OCI-LY7 (cell line): ENCODE measurements at places on chromosomes 7 and 10.

GRCh38 chr7:137933270-137934017 is 68.4 kb downstream of the CREB3L2 start:
- DNase-seq = no peak

DNA sequence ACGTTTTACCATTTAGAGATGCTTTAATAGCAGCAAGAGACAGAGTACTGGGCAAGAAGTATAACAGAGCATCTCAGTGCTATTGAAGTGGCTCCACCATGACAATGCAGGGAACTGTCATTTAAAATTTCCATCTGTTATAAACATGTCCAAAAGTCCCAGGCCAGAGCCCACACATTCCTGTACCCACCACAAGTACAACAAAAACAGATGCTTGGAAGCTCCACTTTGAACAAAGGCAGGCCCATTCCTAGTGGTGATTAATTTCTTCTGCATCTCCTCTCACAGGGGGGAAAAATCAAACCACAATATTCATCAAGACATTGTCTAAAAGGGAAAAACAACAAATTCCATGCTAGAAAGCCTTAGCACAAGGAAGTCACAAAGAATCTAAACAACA is 627.9 kb downstream of the PARD3 start:
- DNase-seq = no peak

GRCh38 chr7:2105917-2106316 is 126.8 kb downstream of the MAD1L1 start:
- DNase-seq = peak; percentile 16

GRCh38 chr10:84224411-84225028 is 824 bp downstream of the LRIT2 start:
- peak; percentile 7 for DNase-seq

- no peak for DNase-seq
Measured at GRCh38 chr7:55486991-55487390, 85.3 kb downstream of the VOPP1 start.

DNA sequence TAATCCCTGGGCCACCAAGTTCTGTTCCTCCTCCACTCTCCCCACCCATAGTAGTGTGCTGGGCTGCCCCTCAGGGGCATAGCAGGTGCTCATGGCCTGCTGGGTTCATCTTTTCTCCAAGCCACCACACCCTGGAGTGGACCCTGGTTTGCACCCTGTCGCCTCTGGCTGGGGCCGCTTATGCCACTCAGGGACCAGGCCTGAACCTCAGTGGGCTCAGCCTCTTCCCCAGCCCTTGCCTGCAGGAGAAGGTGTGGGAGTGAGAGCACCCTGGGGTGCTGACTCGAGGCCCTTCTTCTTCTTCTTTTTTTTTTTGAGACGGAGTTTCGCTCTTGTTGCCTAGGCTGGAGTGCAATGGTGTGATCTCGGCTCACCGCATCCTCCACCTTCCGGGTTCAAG is 10.2 kb downstream of the CLIP2 start:
- no peak for DNase-seq

DNA sequence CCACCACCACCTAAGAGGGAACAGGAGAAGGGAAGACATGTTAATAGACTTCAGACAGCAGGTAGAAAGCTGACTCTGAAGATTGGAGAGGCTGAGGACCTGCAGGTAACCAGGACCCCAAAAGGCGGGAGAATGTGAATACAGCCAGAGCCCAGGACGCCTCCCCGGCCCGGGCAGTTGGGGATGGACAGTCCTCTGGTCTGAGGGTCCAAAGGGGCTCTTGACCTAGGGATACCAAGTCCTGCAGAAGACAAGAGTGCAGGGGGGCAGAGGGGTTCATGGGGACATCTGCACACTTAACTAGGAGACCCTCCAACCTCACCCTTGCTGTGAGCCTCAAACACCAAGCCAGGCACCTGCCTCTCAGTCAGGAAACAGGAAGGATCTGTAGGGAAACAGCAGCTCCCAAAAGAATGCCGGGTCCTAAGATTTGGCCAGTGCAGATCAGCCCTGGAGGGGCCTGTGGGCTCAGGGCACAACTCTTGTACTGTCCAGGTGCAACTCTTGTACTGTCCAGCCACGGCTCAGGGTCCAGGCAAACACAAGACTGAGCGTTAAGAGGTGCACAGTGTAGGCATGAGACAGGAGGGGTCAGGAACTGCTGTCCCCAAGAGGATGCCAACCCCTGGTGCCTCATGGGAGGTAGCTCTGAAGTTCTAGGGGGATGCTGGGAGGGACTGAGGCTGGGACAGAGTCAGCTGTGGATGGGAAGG is 2.3 kb upstream of the STK32C start:
- no peak for DNase-seq

DNA sequence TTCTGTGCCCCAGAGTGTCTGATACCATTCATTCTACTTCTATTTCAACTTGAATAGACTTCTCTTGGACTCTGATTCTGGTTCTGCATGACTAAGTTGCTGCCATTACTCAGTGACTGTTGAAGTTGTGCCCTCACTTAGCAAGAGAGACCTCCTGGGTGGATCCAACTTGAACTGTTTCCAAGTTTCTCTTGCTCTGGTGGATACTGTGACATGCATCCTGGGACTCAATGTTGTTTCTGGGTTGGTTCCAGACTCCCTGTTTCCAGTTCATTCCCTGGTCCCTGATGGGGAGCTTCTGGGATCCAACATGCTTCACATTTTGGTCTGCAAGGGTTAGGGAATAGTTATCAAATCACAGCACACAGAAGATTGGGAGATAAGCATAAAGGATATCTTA is 26.2 kb upstream of the PRPF18 start:
- DNase-seq = no peak

DNA sequence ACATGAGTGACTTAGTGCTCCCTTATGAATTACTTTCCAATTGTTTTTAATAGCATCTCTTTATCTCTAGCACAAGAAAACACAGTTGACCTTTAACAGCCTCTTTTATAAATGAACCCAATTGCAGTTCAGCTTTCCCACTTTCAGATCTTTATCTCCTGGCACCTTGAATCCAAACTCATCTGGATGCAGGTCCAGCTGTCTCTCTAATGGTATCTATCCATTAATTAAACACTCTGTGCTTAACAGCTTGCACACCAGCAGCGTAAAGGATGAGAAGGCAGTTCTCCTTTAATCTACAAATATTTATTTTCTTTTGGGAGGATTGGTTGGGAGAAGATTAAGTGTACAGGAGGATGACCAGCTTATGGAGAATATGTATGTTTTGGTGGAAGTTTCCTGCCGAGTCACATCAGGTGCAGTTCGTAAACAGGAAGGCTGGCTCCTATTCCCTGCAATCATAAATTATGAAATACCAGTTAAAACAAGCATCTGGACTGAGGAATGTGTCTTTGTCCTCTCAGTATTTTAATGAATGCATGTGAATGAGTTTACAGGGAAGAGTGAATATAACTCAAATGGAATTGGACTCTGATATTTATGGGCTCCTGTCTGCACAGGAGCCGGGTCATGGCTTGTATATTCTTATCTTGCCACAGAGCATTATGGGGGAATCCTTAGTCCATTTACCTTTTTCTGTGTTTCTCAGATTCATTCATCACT is 232.7 kb downstream of the PHF14 start:
- DNase-seq = no peak

DNA sequence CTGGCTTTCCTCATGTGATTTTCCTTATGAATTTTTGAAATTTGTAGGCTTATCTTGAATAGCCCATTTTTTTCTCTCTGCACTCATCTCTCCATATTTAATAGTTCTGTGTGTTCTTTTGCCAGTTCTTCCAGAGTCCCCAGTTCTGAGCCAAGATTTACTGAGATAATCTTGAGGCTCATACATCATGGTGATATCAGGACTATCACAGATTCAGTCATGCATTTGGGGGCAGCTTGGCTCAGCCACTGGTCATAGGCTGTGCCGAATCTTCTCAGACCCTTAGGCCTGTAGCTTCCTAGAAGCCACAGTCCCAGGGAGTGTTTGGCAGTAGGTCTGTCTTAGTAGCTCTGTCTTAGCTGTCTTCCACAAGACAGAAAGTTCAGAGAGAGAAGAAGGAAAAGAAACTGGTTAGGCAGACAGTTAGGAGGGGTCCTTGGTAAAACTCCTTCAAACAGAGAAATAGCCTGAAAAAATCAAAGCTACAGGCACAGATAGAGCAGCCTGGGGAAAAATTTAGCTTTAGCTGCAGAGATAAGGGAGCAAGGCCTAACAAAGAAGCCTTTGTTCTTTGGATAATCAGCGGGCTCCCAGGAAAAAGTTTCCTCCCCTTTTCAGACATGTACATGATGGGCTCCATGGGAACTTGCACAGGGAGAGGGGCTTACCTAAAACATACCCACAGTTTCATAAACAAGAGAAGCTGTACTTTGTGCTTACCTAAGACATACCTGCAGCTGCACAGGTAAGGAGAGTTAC is 29.1 kb downstream of the FAS start:
- DNase-seq = no peak

- no peak for DNase-seq
Measured at GRCh38 chr7:33534833-33535232, 370.5 kb upstream of the BMPER start.

GRCh38 chr10:71970331-71970730 is 6.1 kb downstream of the CHST3 start:
- no peak for DNase-seq

DNA sequence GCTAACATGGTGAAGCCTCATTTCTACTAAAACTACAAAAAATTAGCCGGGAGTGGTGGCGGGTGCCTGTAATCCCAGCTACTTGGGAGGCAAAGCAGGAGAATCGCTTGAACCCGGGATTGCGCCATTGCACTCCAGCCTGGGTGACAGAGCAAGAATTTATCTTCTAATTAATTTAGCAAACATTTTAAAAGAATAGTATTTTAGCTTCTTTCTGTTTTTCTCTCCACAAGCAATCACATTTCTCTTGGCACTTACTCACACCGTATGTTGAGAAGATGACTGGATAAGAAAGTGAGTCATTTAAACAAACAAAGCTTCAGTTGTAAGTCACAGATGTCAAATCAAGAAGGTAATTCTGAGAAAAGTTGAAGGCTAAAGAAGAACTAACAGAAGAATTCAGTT is 264.0 kb downstream of the ARL4A start:
- no peak for DNase-seq

GRCh38 chr10:105644091-105644490 is 1003.0 kb downstream of the SORCS3 start:
- no peak for DNase-seq

DNA sequence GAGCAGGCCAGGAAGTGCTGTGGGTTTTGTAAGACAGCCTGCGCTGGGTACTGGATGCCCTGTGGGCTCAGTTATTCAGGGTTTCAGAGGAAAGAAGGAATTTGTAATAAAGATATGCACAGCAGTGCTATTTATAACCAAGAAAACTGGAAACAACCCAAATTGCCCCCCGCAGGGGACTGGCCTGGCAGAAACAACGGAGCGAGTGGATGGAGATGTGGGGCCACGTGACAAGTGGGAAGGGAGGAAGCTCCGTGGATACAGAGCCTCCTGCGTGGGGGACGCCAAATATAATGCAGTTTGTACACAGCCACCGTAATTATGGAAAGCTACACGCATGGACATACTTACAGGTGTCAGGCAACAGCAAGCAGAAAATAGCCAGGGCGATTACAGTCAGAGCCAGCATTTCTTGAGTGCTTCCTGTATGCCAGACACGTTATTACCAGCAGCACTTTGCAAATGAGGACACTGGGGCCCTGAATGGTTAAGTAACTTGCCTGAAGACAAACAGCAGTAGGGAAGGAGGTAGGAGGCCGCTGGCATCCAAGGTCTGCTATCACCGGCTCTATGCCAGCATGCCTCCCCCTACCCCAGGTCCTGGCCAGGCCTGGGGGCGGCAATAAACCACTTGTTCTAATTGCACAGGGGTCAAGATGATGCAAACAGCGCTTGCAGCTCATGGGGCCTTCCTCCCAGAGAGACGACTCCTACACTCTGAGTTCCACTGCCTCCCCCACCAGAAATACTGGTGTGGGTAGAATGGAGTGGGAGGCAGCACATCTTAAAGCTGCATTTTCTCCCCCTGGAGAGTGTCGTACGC is 8.7 kb upstream of the CAMK2B start:
- DNase-seq = no peak

GRCh38 chr7:100090527-100091410 is 2.0 kb downstream of the COPS6 start:
- DNase-seq = no peak
